ENCODE measurements at places on chromosomes 2 and 18. TPM values are rescaled to one million over a fixed set of nuclear protein-coding genes. Genes with fewer than 3 reads are reported as not detected.

PROM2 gene
- total RNA-seq = 1.4 TPM

RAB27B gene
- total RNA-seq = 0.45 TPM

DNA sequence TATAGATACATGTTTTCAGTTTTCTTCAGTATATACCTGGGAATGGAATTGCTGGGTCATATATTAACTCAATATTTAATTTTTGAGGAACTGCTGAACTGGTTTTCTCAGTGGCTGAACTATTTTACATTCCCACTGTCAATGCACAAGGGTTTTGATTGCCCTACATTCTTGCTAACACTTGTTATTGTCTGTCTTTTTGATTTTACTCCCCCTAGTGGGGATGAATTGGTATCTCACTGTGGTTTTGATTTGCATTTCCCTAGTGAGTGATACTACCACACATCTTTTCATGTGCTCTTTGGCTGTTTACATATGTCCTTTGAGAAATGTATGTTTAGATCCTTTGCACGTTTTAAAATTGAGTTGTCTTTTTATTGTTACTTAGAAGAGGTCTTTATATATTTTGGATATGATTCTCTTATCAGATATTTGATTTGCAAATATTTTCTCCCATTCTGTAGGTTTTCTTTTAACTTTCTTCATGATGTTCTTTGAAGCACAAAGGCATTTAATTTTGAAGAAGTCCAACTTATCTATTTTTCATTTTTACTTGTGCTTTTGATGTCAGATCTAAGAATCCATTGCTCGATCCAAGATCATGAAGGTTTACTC is 36.2 kb downstream of the ASB1 start:
- no peaks in the 10 kb centered on the region for H3K4me1 ChIP-seq
- H3K36me3 ChIP-seq = no peaks in the 10 kb centered on the region
- no peak overlapping the region for H3K4me3 ChIP-seq
- no peak overlapping the region for H3K27ac ChIP-seq

PRSS56 gene
- total RNA-seq = not detected

- H3K4me1 ChIP-seq = peaks cover 25% of the 10 kb centered on the region
- DNase-seq = no peak
- peaks cover 50% of the 10 kb centered on the region for H3K36me3 ChIP-seq
- H3K27me3 ChIP-seq = no peaks in the 10 kb centered on the region
These were observed 38.9 kb downstream of the UGP2 start for GRCh38 chr2:63880625-63881024.

- no peak overlapping the region for H3K4me3 ChIP-seq
- H3K36me3 ChIP-seq = no peaks in the 10 kb centered on the region
- peaks cover 28% of the 10 kb centered on the region for H3K27me3 ChIP-seq
- DNase-seq = no peak
These were observed 24.6 kb upstream of the FZD7 start for GRCh38 chr2:202009019-202009481.

GRCh38 chr2:8548619-8549150 is 133.2 kb upstream of the ID2 start:
- H3K27ac ChIP-seq = peak overlapping the region; percentile 35
- no peaks in the 10 kb centered on the region for H3K36me3 ChIP-seq
- no peak overlapping the region for H3K4me3 ChIP-seq
- H3K4me1 ChIP-seq = peaks cover 50% of the 10 kb centered on the region

- H3K4me1 ChIP-seq = no peaks in the 10 kb centered on the region
- H3K4me3 ChIP-seq = no peak overlapping the region
- H3K27ac ChIP-seq = no peak overlapping the region
- DNase-seq = peak; percentile 40
- peaks cover 2% of the 10 kb centered on the region for H3K27me3 ChIP-seq
These were observed 212.9 kb downstream of the CYP26B1 start for GRCh38 chr2:71934595-71935261.

DNA sequence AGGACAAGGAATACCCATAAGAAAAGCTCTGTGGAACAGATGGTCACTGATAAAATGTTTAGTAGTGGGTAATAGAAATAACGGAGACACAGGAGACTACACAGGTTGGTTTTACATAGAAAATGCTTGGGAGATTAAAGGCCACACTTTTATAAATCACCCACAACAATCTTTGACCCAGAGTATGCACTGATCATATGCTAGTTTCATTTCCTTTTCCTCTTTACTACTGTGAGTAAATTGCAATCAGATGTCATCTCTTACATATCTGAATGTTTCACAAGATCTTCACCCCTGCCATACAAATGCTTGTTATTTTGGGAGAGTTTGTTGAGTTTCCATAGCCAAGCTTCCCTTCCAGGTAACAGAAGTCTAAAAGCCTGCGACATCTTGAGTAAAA is 978.4 kb upstream of the KLHL29 start:
- no peak for DNase-seq
- no peak overlapping the region for H3K4me3 ChIP-seq
- H3K27ac ChIP-seq = no peak overlapping the region
- H3K4me1 ChIP-seq = no peaks in the 10 kb centered on the region

- H3K4me1 ChIP-seq = peaks cover 3% of the 10 kb centered on the region
- H3K36me3 ChIP-seq = no peaks in the 10 kb centered on the region
- H3K27ac ChIP-seq = no peak overlapping the region
- no peaks in the 10 kb centered on the region for H3K27me3 ChIP-seq
- no peak overlapping the region for H3K4me3 ChIP-seq
- DNase-seq = no peak
These were observed 1130.1 kb upstream of the CELF4 start for GRCh38 chr18:38695559-38696280.

TYMS gene
- 269 TPM for total RNA-seq

CABYR gene
- total RNA-seq = 1.3 TPM

SLC30A3 gene
- 1.4 TPM for total RNA-seq

AMMECR1L gene
- total RNA-seq = 20.2 TPM

DNA sequence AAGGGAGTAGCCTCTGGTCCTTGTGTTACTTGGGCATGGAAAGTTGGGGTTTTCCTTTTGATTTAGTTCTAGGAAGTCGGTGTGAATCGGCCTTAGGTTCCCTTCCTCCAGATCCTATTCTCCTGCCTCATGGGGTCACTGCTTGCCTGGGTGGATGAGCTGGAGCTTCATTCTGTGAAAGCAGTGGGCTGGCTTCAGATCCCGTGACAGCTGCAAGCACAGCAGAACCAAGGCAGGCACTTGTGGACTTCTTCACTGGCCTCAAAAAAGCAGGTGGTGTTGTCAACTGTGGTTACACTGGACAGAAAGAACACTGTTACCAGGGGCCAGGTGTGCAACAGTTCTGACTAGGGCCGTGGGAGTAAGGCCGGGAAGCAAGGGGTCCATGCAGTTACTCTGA is 243.4 kb downstream of the LDLRAD4 start:
- no peaks in the 10 kb centered on the region for H3K27me3 ChIP-seq
- peaks cover 47% of the 10 kb centered on the region for H3K4me1 ChIP-seq
- DNase-seq = no peak
- no peak overlapping the region for H3K4me3 ChIP-seq
- H3K27ac ChIP-seq = peak overlapping the region; percentile 49
- H3K36me3 ChIP-seq = peaks cover 24% of the 10 kb centered on the region

ELOA2 gene
- not detected for total RNA-seq

GRCh38 chr2:15059870-15060512 is 427.5 kb downstream of the LRATD1 start:
- H3K36me3 ChIP-seq = no peaks in the 10 kb centered on the region
- H3K4me1 ChIP-seq = no peaks in the 10 kb centered on the region

DNA sequence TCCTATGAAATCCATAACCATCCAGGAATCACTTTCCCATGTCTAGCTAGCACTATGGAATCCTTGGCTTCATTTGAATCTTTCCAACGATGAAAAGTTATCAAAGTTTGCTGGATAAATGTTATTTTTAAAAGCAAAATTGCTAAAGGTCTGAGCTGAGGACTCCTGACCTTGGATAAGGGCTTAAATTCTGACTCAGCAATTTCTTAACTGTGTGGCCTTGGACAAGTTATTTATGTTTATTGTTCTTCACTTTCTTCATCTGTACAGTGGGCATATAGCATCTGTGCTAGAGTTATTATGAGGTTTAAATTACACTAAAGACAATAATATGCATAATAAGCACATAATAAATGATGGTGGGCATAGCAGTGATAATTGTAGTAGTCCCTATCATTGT is 227.5 kb downstream of the KCNS3 start:
- H3K36me3 ChIP-seq = no peaks in the 10 kb centered on the region
- no peaks in the 10 kb centered on the region for H3K4me1 ChIP-seq
- no peak overlapping the region for H3K4me3 ChIP-seq
- peaks cover 2% of the 10 kb centered on the region for H3K27me3 ChIP-seq
- no peak overlapping the region for H3K27ac ChIP-seq

SLC4A5 gene
- 0.93 TPM for total RNA-seq

DNA sequence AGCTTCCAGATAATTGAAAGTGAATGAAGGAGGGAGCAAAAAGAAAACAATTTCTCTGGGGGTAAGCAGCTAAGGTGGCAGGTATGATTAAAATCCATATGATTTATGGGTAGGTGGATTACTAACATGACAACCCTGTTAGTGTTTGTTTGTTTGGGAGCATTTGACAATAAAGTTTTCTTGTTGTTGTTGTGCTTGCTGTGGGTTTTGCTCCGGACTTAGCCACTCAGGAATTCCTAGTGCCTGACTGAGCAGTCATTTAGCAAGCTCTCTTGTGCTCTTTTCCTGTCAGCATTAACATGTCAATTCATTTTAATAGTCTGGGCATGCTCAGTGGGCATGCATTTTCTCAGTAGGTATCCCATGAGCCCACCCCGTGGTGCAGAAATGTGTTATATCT is 674.8 kb upstream of the ZEB2 start:
- no peaks in the 10 kb centered on the region for H3K27me3 ChIP-seq
- no peak overlapping the region for H3K4me3 ChIP-seq
- no peaks in the 10 kb centered on the region for H3K4me1 ChIP-seq
- DNase-seq = no peak
- H3K27ac ChIP-seq = no peak overlapping the region

TCF4 gene
- 2.6 TPM for total RNA-seq

TRIM43 gene
- total RNA-seq = not detected
